ENCODE measurements at places on chromosomes 13 and 19.

DNA sequence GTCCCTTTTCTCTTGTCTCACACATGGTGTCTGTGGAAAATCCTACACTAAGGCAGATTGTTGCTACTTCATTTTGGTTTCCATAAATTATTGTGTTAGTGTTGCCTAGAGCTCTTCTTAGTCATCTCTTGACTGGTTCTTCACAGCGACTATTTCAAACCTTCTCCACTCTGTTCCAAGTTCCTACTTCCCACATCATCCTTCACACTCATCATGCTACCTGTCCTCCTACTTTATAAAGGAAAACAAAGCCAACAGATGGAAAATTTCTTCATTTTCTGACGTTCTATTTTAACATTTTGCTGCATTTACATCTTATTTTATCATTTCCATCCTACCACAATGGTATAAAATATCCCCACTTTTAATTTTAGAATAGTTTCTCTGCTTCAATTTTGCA is 614.1 kb downstream of the LMO7 start:
- DNase-seq, result no peak

DNA sequence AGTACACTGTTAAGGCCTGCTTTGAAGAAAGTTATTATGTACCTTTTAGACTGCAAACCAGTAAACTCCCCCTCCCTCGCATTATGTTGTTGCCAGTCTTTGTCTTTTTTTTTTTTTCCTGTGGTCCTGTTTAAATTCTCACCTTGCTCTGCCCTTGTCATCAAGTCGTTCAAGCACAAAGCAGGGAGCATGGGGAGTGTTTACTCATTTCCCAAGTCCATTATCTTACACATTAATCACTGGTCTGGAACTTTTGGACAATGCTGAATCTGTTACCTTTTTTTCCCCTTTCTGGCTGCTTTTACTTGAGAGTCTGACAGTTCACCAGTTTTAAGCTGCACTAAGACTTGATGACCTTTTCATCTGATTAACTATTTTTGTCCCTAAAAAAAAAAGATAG is 108.2 kb downstream of the DACH1 start:
- DNase-seq, result peak; percentile 90

GRCh38 chr13:52377898-52378297 is 28.1 kb downstream of the THSD1 start:
- no peak for DNase-seq

- DNase-seq, result no peak
Measured at GRCh38 chr13:85675151-85675907, 123.9 kb downstream of the SLITRK6 start.

GRCh38 chr13:110233181-110233950 is 73.6 kb downstream of the COL4A1 start:
- DNase-seq, result no peak

DNA sequence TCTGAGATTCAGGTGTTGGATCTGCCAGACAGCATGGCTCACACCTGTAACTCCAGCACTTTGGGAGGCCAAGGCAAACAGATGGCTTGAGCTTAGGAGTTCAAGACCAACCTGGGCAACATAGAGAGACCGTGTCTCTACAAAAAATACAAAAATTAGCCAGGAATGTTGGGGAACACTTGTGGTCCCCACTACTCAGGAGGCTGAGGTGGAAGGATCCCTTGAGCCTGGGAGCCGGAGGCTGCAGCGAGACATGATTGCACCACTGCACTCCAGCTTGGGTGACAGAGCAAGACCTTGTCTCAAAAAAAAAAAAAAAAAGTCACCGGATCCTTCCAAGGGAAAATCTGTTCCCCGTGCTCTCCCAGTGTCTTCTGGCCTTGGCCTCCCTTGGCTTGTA is 109.2 kb downstream of the IRS2 start:
- DNase-seq, result no peak

DNA sequence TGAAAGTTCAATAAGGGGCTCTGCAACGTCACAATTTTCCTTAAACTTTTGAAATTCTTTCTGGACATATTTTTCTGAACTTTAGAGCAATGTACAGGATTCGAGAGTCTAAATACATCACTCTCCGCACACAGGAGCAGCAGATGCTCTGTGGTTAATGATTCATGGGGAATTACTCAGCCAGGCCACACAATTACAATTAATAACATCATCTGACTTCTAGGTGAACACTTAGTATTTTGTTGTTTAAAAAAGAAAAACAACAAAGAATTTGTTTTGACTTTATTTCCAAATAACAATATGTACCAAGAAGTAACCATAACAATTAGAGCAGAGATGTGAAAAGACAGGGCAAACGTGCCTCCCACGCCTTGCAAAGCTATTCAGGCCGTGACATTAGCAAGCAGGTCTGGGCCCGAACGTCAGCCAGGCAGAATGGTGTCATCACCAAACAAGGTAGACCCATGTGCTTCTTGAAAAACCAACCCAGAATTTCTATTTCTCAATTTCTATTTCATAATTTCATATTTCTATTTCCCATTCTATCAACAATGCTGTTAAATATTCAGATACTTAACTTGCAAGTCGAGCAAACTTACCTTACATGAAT is 236.3 kb downstream of the COL4A1 start:
- peak; percentile 89 for DNase-seq

DNA sequence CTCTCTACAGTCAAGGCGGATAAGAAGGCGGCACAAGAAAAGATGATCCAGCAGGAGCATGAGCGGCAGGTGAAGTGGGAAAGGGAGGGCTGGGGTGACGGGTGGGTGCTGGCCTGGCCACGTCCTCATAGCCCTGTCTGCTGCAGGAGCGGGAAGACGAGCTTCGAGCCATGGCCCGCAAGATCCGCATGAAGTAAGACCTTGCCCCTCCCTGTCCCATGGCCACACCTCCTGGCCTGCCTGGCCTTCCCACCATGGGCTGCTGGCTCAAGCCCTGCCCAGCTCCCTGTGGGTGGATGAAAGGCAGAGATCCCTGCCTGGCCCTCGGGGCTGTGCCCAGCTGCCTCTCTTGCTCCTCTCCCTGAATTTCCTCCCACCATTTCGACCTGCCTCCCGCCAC is 7.2 kb downstream of the ZNF296 start:
- no peak for DNase-seq

- no peak for DNase-seq
Measured at GRCh38 chr13:107031716-107032115, 463.8 kb upstream of the ARGLU1 start.

DNA sequence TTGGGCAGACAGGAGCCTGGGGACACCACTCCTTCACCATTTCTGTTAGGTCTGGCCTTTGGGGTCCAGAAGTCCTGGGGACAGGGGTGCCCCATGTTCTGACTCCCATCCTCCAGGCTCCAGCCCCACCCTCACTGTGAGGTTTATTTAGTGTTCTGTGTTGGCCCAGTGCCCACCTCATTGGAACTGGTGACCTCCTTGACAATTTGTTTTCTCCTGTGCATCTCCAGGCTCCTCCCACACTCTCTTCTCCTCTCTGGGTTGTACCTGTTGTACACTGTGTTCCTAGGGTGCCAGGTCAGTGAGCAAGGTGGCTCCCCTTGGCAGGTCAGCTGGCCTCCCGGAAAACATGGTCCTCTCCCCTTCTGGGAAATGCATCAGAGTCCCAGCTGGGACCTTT is 110.8 kb downstream of the ZNF536 start:
- no peak for DNase-seq

- DNase-seq, result no peak
Measured at GRCh38 chr13:49610176-49610575, 18.1 kb upstream of the ARL11 start.

DNA sequence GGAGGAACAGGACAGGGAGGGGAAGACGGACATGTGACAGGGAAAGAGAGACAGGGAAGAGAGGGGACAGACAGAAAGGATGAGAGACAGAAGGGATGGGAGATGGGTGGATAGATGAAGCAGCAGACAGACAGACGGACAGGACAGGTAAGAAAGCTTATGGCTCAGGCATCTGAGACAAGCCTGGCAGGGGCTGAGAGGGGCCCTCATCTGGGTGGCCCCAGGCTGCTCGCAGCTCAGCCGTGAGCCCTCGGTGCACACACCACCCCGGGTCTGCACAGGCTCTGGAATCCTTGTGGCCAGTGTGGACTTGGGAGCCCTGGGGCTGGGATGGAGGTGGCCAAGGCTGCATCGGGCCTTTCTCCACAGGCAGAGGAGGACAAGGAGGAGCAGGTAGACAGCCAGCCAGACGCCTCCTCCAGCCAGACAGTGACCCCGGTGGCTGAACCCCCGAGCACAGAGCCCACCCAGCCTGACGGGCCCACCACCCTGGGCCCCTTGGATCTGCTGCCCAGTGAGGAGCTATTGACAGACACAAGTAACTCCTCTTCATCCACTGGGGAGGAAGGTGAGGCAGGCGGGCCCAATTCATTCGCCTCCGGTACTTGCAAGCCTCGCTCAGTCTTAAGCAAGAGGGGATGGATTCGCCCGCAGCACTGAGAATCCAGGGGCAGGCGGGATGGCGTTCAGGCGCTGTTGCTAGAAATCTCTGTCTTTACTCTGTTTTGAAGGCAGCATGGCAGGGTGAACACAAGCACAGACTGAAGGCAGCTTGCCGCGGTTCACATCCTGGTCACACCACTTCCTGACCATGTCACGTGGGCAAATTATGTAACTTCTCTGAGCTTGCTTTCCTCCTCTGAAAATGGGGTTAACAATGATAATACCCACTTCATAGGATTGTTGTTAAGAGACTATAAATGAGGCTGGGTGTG is 14.0 kb downstream of the GRAMD1A start:
- no peak for DNase-seq

GRCh38 chr19:10625762-10626138 is 397 bp downstream of the SLC44A2 start:
- no peak for DNase-seq

DNA sequence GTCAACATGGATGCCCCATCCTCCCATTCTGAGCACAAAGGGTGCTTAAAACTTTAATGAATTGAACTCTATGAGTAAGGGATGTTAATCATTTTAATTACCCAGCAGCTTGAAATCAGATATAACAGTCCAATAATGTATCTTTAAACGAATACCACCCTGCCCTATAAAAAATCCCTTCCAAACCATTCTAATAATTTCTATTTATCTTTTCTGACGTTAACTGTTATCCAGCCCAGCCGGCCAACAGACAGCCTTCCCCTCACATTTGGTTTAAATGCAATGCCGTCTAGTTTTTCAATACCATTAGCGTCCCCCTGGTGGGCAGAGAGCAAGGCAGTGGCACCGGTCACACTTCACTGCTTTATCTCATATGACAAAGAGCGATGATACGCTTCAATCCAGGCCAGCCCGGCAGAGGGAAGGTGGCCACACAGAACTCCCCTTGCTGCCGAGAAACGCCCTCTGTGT is 402.2 kb upstream of the ZNF507 start:
- no peak for DNase-seq

- peak; percentile 6 for DNase-seq
Measured at GRCh38 chr19:40147693-40148347, 43.4 kb upstream of the MAP3K10 start.

DNA sequence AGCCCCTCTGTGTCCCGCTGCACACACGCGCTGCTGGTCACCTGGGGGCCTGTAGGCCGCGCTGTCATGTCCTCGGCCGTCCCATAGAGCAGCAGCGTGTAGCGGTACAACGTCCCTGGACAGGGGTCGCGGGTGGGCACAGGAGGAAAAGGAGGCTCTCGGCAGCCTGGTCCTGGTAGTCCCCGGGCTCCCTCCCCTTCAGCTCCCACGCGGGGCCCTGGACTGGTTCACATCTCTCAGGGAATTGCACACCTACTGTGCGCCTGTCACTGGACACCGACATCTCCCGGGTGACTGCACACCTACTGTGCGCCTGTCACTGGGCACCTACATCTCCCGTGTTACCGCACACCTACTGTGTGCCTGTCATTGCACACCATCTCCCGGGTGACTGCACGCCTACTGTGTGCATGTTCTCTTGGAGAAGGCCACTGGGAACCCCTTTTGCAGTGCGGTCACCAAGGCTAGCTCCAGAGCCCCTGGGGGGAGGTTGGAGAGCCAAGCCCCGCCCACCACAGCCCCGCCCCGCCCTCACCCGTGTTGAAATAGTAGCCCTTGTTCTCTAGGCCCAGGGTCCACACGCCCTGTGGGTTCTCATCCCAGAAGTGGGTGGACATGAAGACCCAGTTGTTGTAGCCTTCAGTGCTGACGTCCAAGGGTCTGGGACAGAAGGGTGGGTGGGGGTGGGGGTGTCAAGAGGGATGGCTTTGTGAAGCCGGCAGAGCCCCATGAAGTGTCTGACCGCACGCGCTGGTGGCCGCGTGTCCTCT is 3.5 kb upstream of the C19orf25 start:
- no peak for DNase-seq

DNA sequence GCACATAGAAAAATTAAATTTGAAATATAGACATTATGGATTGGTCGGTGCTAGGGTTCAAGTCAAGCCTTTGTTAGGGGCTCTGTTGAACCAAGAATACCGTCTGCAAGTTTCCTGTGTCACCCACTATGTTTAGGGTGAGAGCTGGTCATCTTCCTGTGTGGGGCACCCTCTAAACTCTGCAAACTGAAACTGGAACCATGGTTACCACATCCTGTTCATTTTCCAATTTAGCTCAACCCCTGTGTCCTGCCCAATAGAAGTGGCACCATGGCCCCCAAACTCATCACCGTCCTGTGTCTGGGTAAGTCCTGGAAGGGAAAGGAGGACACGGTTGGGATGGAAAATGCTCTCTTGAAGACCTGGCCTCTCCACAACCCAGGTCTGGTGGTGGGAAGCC is 29.9 kb downstream of the LAIR2 start:
- no peak for DNase-seq

Measured in renal cortical epithelial cell (primary cell).